Activated CD4-positive, alpha-beta T cell treated with anti-CD3 and anti-CD28 coated beads, Interleukin-2, amount 50 U/mL, for 4 hours (primary cell): ENCODE measurements at places on chromosomes 5 and 9.

DNA sequence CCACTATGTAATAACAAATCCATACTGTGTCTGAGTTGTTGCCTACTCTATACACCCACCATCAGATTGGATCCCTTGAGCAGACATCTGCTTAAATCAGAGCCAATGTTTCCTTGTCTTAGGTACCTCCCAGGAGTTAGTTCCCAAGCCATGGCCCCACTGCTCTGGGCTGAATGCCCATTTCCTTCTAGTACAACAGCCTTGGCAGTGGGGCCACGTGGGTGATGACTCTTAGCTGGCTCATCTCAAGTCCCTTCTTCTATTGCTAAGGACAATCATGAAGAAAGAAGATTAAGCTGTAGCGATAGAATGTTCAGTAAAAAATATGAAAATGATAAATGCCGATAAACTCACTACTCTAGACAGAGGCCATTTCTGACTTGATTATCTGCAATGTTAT is 16.6 kb downstream of the PTGR1 start:
- no peak for DNase-seq

DNA sequence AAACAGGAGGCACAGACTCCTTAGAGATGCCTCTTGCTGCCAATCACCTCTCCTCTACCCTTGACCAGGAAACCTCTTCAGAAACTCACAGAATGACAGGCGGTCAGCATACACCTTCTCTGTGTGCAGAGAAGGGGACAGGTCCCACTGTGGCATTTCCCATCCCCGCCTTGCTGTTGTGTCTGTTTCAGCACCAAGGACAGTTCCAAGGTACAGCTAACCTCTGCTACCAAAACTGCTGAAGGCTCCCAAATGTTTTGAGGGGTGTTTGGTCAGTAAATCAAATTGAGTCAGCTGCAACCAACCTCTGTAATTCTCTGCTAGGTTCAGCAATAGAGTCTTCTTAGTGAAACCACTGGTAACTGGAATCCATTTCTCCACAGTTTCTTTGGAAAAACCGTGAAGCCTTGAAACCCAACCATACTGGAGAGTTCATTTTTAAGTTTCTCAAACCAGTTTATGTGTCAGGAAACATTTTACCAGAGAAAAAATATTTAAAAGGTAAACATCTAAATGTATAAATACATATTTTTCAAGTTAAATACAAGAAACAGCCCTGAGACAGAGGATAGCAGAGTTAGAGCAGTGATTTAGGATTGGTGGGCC is 122.0 kb downstream of the DRD1 start:
- DNase-seq, result no peak

DNA sequence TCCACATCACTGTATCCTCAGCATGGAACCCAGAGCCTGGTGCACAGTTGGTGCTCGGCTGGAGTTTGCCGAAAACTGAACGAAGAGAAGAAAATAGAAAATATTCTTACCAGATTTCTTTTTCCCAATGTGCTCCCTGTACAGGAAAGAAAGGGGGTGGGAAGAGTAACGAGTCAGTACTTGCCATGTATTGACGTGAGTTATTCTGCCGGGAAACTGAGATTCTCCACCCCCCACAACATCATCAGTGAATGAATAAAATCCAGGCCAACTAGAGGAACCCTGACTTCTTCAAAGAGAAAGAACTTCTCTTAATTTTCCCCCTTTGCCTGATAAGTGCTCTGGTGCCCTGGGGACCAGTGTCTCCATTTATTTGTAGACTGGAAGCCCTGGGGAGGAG is 80.6 kb downstream of the SH3PXD2B start:
- no peak for DNase-seq

DNA sequence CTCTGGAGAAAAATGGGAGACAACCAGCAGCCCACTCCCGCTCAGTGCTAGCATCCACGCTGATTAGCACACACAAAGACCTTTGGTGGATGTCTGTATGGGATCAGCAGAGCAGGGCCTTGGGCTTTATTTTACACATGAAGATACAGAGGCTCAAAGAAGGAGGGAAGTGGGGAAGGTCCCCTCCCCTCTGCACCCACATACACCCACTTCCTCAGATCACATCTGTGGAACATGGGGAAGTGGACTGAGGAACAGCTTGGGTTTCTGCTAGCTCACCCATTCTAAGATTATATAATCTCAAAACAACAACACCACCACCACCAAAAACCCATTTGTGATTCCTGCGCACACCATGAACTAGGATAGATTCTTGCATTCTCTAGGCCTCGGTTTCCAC is 14.0 kb downstream of the GGTA1 start:
- no peak for DNase-seq

- no peak for DNase-seq
Observed at GRCh38 chr9:126208216-126208758, 118.3 kb upstream of the MVB12B start.

DNA sequence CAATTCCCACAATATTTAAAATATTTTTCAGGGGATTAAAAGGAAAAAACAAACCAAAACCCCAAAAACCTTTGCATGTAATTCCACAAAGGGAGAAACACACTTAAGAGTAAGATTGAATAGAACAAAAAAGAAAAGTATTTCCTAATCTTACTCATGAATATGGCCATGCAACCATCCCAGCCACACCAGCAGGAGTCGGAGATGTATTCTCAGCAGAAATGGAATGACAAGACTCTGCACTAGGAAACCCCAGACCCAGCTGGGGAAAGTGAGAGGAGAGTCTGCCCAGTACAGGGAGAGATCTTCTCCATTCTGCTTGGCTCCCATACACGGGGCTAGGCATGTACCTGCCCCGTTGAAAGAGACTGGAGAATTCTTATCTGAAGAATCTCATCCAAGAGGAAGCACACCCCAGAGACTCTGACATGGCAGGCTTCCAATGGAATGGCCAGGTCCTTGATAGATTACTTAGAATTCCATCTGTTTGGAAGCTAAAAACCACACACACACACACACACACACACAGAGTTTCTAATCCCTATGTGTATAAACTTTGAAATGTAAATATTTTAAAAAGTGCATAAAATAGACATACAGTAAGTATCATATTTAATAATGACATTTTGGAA is 118.8 kb downstream of the GADD45G start:
- DNase-seq, result no peak

GRCh38 chr5:107539726-107540330 is 130.9 kb downstream of the EFNA5 start:
- no peak for DNase-seq

DNA sequence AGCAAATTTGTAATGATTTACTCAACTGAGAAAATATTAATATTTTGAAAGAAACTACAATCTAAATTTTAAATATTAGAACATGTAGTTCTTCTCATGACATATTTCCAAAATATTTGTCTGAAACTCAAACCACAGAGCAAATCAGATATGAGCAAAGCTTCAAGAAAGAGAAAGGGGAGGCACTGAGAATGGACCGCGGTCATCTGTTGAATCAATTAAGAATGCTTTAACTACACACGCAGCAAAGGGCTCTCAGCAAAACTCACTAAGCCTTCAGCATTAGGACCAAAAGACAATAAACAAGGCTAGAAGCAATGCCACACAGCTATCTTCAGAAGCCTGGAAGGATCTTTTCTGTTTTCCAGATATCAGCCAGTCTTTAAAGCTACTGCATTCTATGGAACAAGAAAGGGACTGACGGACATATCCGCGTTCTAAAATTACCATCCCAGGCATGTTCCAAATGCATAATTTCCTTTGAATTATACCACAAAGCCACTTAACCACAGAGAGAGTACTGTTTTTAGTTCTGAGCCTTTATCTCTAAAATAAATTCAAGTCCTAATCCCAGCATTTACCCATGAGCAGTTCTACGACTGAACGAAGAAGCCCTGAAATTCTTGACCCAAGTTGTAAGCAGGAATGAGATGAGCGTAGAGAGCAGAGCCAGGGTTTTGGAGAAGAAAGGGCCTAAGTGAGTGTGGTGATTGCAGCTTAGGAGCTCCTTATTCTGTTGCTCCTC is 513.5 kb downstream of the AGTPBP1 start:
- DNase-seq, result no peak

DNA sequence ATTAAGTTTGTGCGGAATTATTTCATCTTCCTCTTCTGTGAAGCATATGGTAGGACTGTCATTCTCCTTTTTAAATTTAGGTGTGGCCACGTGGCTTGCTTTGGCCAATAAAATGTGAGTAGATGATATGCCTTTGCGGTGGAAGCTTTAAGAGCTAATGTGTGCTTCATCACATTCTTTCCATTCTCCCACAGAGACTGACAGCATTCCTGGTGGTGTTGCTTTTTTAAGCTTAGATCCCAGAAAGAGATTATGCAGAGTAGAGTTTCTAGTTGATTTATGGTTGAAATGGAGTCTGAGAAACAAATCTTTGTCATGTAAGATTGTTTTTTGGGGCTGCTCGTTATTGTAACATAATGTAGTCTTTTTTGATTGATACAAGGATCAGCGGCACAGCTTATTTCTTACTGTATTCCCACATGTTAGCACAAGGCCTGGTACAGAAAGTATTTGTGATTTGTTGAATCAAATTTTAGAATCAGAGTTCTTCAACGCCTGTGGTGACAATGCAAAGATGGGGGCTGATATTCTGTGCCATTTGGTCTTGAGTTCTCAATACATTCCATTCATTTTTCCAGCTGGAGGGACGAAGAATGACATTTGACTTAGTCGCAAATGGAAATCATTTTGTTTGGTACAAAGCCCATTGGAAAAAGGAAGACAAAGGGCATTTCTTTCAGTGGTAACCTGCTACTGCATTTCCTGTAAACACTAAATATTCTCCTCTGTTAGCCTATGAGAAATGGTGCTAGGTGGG is 209.9 kb upstream of the VLDLR start:
- DNase-seq, result no peak

DNA sequence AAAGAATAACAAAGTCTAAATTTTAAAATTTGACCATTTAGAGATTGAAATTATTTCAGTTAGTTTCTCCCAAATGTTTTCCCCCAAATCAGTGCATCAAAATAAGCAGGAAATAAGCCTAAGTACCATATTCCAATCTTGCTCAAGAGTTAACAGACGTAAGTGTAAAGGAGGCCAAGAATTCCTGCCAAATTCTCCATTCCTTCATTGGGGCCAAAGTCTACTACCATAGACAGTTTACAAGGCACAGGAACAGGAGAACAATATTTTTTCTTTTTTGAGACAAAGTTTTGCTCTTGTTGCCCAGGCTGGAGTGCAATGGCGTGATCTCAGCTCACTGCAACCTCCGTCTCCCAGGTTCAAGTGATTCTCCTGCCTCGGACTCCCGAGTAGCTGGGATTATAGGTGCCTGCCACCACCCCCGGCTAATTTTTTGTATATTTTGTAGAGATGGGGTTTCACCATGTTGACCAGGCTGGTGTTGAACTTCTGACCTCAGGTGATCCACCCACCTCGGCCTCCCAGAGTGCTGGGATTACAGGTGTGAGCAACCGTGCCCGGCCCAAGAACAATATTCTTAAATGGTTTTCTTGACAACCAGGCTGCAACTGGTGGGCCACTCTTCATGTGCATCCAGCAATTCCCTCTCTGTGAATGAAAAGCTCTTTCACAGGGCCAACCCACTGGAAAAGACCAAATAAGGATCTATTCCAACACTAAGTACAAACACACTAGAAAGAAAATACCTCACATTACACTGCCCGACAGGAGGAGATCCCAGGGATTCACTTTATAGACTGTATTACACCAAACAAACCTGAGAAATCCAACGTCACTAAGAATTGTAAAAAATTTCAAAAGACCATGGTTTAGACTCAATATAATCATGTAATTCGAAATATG is 127.7 kb downstream of the MAPKAP1 start:
- DNase-seq, result no peak

GRCh38 chr5:76790632-76791290 is 28.1 kb upstream of the F2RL1 start:
- no peak for DNase-seq

DNA sequence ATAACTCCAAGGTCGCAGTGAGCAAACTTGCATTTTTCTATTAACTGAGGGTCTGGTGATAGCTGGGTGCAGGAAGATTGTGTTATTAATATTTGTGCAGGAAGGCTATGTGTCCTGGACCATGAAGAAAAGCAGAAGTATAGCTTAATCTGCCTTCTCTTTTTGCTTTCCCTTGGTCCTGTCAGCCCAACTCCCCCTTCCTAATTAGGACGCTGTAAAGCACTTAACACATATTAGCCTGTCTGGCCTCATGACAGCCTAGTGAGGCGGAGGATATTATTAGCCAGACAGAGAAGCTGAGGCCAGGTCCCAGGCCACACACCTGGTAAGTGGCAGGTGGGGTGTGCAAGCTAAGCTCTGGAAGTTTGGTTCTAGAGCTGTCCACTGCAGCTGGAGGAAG is 29.5 kb downstream of the SLC46A2 start:
- DNase-seq, result no peak

DNA sequence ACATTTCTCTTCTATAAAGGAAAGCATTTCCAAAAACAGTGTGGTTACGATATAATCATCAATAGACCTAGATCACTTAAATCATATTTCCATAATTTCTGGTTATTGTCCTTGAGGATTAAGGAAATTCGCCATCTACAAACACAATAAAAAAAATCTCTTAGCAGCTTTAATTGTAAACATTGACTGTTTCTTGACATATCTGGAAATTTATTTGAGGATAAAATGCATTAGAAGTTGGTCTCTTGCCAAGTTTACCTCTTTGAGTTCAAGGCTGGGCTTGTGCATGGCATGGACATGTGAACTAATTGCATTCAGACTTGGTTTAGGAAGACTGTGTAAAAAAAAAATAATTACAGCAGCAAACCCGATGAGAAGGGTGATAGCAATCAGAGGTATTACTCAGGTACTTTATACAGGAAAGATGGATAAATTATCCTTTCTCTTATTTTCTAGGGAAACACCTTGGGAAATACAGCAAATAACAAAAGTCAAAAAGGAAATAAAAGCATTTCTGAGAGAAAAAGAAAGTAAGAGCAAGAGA is 237.9 kb downstream of the SLF1 start:
- DNase-seq, result no peak

DNA sequence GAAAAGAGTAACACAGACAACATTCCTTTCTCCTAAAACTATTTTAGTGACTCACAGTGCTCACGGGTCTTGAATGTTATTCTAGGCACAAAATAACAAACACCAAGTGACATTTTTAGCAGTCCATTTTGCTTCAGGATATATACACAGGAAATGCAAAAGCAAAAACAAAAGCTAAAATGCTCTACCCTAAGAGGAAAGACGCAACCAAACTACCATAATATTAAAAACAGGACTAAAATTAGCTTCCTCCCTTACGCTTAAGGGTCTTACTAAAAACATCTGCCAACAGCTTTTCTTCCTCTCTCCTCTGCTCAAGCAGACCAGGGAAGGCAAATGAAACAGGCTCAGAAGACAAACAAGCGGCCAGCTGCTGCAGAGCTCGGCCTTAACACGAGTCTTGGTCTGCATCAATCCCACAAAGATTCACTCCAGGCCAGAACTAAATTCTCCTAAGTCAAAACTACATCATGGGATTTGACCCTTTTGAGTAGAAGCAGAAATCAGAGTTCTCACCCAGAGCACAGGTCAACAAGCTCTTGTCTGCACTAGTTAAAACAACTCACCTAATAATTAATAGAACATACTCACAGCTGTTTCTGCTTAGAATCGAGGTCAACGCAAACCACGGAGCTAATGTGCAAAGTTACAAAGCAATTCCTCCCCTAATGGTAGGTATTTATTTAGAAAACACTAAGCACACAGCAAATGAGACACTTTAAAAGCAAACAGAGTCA is 62.3 kb downstream of the RAPGEF1 start:
- no peak for DNase-seq
